ENCODE measurements at places on chromosomes 7 and 10.

DNA sequence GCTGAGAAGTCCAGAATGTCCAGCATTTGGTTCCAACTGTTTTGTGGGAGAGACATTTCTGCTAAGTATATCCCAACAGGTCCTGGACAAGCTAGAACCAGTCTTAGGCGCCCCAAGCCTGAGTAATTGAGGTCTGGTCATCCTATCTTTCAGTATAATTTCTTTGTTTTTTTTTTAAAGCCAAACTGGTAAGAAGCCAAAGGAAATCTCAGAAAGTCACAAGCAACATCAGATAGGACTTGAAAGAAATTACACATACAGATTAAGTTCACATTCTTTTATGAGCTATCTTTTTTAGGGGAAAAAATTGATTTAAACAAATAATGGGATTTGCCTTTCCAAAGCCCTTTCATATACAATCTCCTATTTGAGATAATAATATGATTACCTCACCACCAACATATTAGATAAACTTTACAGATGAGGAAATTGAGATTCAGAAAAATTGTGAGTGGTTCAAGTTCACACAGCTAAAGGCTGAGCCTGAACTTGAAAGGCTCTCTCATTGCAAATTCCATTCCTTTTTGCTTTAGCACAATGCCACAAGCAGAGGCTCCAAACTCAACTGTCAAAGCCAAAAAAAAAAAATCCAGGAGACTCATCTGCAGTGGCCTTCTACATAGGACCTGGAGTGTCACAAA is 15.0 kb downstream of the PDLIM1 start:
- DNase-seq, result no peak

DNA sequence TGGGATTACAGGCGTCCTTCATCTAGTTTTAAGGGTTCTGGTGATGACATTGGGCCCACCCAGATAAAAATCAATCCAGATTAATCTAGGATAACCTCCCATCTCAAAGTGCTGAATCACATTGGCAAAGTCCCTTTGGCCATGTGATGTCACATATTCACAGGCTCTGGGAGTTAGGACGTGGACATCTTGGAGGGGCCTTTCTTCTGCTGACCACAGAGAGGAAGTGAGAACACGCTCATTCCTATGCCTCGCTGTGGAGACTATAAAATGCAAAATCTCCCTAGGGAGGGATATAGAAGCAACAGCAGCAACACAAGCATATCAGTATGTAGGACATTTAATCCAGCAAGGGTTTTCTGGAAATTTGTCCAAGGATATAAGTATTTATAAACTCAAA is 266.0 kb upstream of the PITRM1 start:
- no peak for DNase-seq

- DNase-seq, result no peak
Measured at GRCh38 chr10:17066000-17066399, 63.6 kb downstream of the CUBN start.

DNA sequence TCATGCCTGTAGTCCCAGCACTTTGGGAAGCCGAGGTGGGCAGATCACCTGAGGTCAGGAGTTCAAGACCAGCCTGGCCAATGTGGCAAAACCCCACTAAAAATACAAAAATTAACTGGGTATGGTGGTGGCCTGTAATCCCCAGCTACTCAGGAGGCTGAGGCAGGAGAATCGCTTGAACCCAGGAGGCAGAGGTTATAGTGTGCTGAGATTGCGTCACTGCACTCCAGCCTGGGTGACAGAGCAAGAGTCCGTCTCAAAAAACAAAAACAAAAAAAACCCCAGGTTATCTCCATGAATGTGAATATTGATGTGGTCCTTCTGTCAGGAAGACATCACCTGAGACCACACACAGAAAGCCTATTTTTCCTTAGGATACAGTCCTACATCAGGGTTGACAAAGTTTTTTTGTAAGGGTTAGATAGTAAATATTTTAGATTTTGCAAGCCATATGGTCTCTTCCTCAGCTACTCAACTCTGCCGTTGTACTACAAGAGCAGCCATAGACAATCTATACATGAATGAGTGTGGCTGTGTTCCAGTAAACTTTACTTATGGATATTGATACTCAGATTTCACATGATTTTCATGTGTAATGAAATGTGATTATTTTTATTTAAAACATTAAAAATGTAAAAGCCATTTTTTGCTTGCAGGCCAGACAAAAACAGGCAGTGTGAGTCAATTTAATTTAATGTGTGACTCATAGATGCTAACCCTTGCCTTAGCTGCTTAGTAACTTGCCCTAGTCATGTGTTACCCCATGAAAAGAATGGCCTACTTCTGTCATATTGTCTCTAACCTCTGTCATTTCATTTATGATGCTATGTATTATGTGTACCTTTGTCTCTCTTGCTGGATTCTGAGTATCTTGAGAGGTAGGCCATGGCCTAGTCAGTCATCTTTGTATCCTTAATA is 78.1 kb downstream of the TPST1 start:
- no peak for DNase-seq

Data from PC-9 (cell line).